Mammary epithelial cell (primary cell): ENCODE measurements at places on chromosomes 12 and 14.

GRCh38 chr12:132469423-132469822 is 20.5 kb upstream of the FBRSL1 start:
- DNase-seq, result no peak

DNA sequence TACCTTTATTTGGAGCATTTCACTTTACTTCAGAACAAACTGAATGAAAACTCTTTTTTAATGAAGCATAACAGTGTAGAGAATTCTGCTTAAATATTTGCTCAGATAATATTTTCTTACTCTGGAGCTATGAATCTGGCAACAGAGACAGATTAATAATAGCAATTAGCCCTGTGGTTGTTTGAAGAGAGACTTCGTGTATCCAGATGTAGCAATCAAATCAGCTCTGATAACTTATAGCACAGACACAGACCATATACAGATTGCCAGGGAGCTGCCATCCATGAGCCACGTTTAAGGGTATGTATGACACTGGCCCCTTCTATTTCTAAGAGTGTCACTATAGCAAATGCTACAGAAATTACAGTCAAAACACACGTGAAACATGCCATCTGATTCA is 146.6 kb downstream of the EXOC5 start:
- no peak for DNase-seq

GRCh38 chr14:61841145-61841544 is 78.9 kb downstream of the SNAPC1 start:
- no peak for DNase-seq

- DNase-seq, result no peak
These were observed 27.4 kb upstream of the DIP2B start for GRCh38 chr12:50477241-50477832.

DNA sequence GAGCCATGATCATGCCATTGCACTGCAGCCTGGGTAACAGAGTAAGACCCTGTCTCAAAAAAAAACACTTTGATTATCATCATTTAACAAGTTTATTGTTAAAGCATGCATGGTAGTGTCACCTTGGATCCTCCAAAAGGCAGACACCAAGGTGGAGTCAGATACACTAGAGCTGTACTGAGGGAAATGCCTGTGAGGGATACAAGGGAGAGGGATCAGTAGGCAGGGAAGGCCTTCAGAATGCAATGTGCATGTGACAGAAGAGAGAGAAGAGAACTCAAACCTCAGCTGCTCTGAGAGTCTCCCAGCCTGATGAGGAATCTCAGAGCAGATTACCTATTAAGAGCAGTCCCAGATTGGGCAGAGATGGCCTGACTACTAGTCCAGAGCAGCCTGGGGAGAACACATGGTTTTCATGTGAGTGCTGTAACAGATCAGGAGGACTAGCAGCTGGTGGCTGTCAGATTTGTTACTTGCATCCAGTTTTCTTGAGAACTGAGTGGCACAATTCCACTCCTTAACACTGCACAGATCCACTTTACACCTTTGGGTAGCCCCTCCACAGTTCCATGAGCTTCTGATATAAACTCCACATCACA is 38.0 kb upstream of the A2ML1 start:
- DNase-seq, result no peak

DNA sequence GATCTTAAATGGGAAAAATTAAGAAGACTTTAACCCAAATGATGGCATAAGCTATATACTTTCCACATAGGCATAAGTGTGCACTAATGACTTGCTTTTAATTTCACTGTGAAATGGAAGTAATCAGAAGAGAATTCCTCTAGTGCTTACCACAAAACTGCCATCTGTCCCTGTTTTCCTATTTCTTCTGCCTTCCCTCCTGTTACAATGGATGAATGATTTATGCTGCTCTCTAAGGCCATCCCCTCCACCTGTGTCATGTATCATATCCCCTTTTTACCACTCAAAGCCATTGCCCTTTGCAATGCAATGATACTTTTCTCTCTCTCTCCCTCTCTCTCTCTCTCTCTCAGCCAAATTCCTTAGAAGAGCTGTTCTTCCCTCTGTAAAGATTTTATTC is 109.1 kb downstream of the C12orf50 start:
- DNase-seq, result no peak

- peak; percentile 62 for DNase-seq
These were observed 2.0 kb downstream of the TPI1 start for GRCh38 chr12:6869049-6870021.

GRCh38 chr12:108831309-108831991 is 25.9 kb downstream of the SSH1 start:
- DNase-seq, result no peak

- no peak for DNase-seq
These were observed 51.8 kb upstream of the NUAK1 start for GRCh38 chr12:106190581-106190980.

GRCh38 chr12:100718187-100718586 is 76.4 kb upstream of the ANO4 start:
- DNase-seq, result no peak

GRCh38 chr12:31728289-31728916 is 418 bp downstream of the AMN1 start:
- DNase-seq, result no peak

DNA sequence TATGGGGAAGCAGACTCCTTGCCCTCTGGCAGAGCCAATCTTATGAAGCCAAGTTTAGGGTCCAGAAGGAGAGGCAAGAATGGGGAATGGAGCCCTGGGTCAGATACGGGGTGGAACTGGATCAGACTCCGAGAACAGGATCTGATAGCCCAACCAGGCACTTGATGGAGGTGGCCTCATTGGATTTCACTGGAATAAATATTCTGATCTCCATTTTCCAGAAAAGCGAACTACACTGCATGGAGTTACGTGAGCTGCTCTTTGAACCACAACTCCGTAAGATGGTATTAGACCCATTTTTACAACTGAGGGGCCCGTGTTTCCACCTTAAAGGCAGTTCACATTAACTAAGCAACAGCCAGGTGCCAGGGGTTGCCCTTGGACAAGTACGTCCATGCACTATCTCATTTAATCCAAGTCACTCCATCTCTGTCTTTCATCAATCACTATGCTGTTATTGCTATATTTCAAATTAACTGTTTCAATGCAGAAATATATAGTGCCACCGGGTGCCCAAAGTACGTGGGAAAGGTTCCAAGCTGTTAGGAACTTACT is 155.2 kb downstream of the BCL11B start:
- DNase-seq, result no peak

DNA sequence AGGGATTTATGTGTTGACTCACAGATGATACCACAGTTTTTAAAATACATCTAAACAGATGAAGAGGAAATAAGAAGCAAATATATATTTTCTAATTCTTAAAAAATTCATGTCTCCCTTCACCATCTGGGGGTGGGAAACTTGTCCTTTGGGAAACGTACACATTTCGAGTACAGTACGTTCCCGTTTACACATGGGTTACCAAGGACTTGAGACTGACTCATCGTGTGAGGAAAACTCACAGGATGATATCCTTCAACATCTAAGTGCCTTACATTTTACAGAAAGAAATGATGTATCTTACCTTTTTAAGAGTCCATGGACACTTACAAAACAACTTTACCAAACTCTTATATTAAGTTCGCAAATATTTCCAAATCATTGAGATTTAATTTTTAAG is 16.0 kb upstream of the FBLN5 start:
- DNase-seq, result no peak

GRCh38 chr12:120538281-120539156 is 4.4 kb downstream of the RNF10 start:
- peak; percentile 74 for DNase-seq

- DNase-seq, result no peak
These were observed 15.8 kb downstream of the GXYLT1 start for GRCh38 chr12:42128888-42129287.

- no peak for DNase-seq
These were observed 128.2 kb downstream of the PTPN11 start for GRCh38 chr12:112546996-112547395.

DNA sequence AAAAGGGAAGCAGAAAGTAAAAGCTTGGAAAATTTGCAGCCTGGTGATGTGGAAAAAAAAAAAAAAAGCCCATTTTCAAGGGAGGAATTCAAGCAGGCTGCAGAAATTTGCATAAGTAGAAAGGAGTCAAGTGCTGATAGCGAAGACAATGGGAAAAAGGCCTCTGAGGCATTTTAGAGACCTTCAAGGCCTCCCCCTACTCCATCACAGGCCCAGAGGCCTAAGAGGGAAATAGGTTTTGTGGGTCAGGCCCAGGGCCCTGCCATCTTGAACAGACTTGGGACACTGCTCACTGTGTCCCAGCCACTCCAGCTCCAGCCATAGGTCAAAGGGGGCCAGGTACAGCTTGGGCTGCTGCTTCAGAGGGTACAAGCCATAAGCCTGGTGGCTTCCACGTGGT is 13.8 kb upstream of the PRKD1 start:
- no peak for DNase-seq

DNA sequence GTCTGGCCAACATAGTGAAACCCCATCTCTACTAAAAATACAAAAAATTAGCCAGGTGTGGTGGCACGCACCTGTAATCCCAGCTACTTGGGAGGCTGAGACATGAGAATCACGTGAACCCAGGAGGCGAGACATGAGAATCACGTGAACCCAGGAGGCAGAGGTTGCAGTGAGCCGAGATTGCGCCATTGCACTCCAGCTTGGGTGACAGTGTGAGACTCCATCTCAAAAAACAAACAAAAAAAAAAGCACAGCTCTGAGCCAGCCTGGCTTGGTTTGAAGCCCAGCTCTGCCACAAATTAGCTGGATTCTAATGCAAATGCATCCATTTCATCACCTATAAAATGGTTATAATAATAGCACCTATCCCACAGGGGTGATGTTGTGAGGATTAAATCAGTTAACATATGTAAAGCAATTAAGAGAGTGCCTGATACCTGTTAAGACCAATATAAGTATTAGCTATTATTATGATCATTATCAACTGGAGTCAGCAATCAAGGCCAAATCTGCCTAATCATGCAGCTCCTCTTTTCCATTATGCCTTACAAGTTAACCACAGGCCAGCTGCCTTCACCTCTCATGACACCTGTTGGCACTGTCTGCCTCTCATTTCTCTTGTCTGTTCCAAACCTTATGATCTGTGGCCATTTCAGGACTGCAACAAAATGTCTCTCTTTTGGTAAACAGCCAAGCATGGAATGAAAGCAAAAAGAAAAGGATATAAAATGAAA is 2.1 kb downstream of the GNPTAB start:
- no peak for DNase-seq

- DNase-seq, result no peak
These were observed 759.3 kb downstream of the BCL11B start for GRCh38 chr14:98512501-98513251.

GRCh38 chr12:101076921-101077320 is 133.1 kb downstream of the SLC5A8 start:
- no peak for DNase-seq

GRCh38 chr12:126093908-126094307 is 1028.7 kb downstream of the AACS start:
- DNase-seq, result no peak

- no peak for DNase-seq
These were observed 624.1 kb upstream of the FOXG1 start for GRCh38 chr14:28142400-28143015.

DNA sequence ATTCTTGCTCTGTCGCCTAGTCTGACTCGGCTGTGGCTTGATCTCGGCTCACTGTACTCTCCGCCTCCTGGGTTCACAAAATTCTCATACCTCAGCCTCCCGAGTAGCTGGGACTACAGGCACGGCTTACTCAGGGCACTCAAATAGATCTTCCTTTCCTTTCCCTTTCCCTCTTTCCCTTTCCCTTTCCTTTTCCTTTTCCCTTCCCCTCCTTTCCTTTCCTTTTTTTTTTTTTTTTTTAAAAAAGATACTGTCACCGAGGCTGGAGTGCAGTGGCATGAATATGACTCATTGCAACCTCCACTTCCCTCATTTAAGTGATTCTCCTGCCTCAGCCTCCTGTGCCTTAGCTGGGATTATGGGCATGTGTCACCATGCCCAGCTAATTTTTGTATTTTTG is 86.0 kb downstream of the AEBP2 start:
- DNase-seq, result no peak

DNA sequence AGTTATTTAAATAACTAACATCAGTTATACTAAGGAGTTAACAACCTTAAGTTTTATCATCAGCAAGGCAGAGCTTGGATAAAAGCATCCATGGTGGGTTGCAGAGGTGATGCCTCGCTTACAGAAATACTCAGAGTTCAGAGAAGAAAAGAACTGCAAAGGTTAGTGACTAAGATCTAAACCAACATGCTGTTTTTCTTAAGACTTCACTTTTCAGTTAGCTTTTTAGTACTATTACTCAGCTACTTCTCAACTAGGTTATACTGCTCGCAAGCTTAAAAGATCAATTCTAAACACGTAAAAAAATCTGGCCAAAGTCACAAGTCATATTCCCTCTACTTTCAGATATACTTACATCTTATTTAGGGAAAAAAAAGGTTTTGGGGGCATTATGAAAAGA is 2.8 kb downstream of the PPP1CC start:
- no peak for DNase-seq

DNA sequence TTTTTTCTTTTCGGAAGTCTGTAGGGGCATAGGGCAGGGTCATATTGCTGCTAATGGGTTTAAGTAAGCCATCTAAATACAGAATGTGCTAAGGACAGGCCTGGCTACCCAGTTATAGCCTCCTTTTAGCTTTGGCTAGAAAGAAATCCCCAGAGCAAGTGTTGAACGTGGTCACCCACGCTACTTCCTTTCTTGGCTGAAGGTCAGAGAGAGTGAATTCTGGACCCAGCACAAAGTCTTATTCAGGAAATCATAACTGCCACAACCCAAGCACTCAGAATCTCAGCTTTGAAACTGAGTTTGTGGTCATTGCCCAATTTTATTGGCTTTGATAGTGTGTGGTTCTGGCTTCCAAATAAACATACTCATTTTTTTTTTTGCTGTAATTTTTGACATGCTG is 542.1 kb upstream of the ATP2B1 start:
- DNase-seq, result no peak

- DNase-seq, result no peak
These were observed 77.7 kb downstream of the PPP2R5C start for GRCh38 chr14:101839236-101839635.

DNA sequence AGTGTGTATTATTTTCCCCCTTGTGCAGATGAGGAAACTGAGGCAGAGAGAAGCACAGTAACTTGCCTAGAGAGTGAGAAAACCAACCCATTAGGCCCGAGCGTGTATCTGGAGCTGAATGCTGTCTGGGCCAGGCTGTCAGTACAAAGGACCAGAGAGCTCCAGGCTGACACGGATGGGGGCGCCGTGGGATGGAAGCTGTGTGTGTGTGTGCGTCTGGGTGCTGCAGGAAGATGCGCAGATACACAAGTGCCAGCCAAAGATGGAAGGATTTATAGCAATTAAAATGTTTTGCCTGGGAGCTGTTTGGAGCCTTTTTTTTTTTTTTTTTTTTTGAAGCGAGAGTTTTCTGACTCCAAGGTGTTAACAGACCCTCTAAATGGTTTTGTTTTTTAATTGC is 53.7 kb upstream of the GPATCH2L start:
- DNase-seq, result no peak

DNA sequence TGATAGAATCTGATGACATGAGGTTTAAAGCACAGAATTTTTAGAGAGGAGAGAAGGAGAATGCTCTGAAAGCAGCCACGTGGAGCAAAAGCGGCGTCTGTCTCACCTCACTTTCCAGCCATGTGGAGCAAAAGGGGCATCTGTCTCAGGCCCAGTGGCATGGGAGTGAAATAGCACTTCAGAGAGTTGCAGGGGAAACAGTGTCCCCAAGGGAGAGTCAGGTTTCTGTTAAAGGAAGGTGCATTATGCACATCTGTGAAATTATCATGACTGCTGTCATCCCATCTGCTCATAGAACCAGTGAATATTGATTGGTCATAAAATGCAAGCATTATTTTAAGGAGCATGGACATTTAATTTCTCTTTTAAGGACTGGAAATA is 124.0 kb downstream of the BICD1 start:
- no peak for DNase-seq
